Endothelial cell of umbilical vein (primary cell): ENCODE measurements at places on chromosomes 2 and 18. TPM values are rescaled to one million over a fixed set of nuclear protein-coding genes. Genes with fewer than 3 reads are reported as not detected.

The ZNF804A gene
- 0.90 TPM in 1 of 2 replicates, not detected in the other for total RNA-seq

The RIT2 gene
- total RNA-seq: not detected in 2 replicates

The MGAT4A gene
- 42.2 and 47.6 TPM in 2 replicates for total RNA-seq

The NDUFV2 gene
- total RNA-seq: 147 and 152 TPM in 2 replicates

The CNGA3 gene
- total RNA-seq: not detected in 2 replicates

The CFAP65 gene
- not detected in 2 replicates for total RNA-seq

The ALKAL2 gene
- not detected in 2 replicates for total RNA-seq

The SLC11A1 gene
- not detected in 2 replicates for total RNA-seq

The CCDC93 gene
- 29.3 and 35.1 TPM in 2 replicates for total RNA-seq

The HNMT gene
- total RNA-seq: 13.4 and 16.9 TPM in 2 replicates
